SK-MEL-5 (cell line): ENCODE measurements at places on chromosomes 4 and X.

- DNase-seq: peak; percentile 20
Measured at GRCh38 chr4:152591396-152591795, 55.5 kb upstream of the FBXW7 start.

- no peak for DNase-seq
Measured at GRCh38 chr4:146282657-146283056, 68.3 kb downstream of the REELD1 start.

DNA sequence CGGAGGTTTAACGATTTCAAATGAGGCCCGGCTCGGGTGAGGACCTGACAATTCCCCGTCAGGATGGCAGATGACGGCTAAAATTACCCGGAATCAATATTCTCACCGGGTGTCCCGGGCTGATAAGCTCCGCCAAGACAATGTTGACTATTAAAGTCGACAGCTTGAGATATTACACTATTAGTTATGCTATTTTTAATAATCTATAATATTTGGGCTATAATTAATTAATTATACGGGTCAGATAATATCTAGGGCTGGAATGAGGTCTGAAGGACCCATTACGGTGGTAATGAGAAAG, 9.4 kb upstream of the NKX1-1 start:
- DNase-seq: no peak

DNA sequence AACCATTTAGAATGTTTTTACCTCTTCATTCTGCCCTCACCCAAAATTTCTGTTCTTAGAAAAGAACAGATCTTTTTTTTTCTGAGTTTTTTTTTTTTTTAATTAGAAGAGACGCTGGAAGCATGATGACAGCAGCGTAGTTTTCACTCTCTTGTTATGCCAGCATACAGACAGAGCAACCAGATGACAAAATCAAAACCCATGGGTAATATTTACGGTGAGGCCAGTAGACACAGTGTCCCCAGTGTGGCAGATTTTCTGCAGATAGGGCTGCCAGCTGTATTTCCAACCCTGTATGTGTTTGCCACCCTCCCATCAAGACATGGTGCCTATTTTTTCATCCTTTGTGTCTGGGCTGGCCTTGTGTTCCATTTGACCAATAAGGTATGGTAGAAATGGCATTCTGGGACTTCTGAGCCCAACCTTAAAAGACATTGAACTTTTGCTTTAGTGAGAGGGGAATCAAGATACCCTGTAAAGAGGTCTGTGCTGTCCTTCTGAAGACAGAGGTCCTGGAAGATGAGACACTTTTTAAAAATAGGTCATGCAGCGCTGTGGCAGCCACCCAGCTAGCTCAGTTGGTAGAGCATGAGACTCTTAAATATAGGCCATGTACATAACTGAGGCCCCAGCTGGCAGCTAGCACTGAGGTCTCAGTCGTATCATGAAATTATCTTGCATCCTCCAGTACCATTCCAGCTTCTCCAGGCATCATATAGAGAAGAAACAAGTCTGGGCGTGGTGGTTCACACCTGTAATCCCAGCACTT, 6.7 kb upstream of the ZNF41 start:
- DNase-seq: no peak

DNA sequence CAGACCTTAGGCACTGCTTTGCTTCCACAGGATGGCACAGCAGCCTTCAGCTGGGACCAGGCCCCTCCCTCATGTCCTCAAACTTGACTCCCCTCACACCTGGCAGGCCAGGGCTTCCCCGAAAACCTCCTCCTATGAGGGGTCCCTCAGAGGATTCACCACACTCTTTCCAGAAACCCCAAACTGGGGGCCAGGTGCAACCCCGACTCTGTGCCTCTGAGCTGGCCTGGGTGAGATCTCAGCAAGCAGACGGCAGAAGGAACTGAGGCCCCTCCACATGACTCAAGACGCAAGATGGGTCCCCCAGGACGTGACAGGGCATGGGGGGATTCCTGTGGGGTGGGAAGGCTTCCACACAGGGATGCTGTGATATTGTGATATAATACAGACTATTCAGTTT, 6.2 kb downstream of the HCFC1 start:
- no peak for DNase-seq

DNA sequence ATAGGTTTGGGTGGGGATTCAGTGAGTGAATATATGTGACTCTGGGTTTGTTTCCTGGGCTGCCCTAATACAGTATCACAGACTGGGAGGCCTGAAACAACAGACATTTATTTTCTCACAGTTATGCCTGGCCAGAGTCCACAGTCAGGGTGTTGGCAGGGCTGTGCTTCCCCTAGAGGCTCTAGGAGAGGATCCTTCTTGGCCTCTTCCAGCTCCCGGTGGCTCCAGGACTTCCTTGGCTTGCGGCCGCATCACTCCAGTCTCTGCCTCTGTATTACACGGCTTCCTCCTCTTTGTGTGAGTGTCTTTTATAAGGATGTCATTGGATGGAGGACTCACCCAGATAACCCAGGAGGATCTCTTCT, 5.2 kb upstream of the JAKMIP1 start:
- no peak for DNase-seq

DNA sequence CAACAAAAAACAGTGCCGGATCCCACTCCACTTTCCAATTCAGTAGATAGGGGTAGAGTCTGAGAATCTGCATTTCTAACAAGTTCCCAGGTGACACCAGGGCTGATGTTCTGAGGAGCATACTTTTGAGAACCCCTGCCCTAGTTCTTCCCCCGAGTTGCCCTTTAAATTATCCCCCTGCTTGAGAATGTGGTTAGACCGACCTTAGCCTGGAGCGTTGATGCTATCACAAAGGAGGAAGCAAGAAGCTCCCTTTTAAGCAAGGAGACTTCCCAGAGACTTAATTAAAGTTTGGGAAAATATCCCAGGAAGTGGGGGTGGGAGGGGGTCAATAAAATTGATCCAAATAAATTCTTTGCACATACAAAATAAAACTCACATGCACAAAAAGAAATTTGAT, 485.9 kb downstream of the SMARCA1 start:
- no peak for DNase-seq

- no peak for DNase-seq
Measured at GRCh38 chr4:84905646-84906045, 60.8 kb downstream of the WDFY3 start.

DNA sequence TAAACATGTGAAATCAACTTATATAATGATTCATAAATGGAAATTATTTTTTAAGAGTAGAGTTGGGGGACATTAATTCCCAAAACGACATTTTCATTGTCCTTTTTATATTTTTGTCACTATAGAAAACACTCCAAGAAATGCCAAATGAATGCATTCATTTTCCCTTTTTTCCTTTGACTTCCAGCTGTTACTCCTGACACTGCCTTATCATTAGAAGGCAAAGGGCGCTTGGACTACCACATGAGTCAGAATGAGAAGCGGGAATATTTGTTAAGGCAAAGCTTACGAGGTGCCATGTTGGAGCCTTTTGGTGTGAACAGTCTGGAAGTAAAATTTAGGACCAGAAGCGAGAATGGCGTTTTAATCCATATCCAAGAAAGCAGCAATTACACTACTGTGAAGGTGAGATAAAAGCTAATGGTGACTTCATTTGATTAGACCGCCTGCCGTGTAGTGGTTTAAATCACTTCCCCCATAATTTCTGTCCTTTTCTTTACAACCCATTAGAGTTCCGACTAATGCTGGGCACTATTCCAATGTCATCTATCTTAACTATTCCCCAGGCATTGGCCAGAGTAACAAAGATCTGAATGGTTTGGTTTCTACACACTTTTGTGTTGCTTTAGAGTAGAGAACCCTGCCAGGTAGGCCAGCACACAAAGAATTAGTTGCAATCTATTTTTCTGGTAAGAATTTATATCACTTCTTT, 166.7 kb downstream of the FAT4 start:
- DNase-seq: no peak

- no peak for DNase-seq
Measured at GRCh38 chr4:152939621-152940020, 3.5 kb downstream of the FHDC1 start.

GRCh38 chr4:3136454-3136853, 62.0 kb downstream of the HTT start:
- peak; percentile 33 for DNase-seq

GRCh38 chr4:158873795-158874401, 105.1 kb downstream of the FNIP2 start:
- no peak for DNase-seq

DNA sequence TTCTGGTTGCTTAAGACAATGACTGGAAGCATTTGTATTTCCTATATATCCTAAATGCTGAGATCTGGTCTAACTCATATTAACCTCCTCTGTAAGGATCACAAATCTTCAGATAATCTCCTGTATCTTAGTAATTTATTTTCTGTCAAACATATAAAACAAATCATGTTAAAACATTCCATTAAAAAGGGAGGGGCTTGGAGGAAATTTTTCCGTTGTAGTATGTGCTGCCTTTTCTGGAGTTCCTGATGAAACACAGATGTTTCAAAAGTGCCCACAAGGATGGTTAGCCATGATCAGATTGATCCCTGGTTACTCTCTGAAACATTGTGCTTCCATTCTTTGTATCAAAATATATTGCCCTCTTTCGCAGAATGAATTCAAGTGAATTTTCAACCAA, 182.1 kb downstream of the TENM3 start:
- DNase-seq: no peak

- DNase-seq: peak; percentile 25
Measured at GRCh38 chr4:128287141-128287870, at the start of gene PGRMC2. Gene PGRMC2, minus strand, starts transcription at chr4:128287813. Its CDS starts 23 bp downstream, at chr4:128287790.

DNA sequence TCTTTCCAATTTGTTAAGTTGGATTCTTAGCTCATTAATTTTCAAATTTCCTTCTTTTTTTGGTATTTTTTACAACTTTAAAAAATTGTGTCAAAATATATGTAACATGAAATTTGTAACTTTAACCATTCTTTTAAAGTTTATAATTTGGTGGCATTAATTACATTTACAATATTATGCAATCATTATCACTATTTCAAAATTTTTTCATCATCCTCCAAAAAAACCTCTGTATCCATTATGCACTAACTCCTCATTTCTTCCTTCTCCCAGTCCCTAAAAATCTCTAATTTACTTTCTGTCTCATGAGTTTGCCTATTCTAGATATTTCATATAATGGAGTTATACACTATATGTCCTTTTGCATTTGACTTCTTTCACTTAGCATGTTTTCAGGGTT, 4.7 kb upstream of the FAM47E start:
- no peak for DNase-seq

- peak; percentile 82 for DNase-seq
Measured at GRCh38 chr4:1726146-1726934, 5.0 kb downstream of the TACC3 start.

- DNase-seq: no peak
Measured at GRCh38 chr4:13635286-13635799, 7.8 kb upstream of the BOD1L1 start.
